PC-3 (cell line): ENCODE measurements at places on chromosomes 4 and X. TPM values are rescaled to one million over a fixed set of nuclear protein-coding genes. Genes with fewer than 3 reads are reported as not detected.

The NDST3 gene
- 0.04 and 0.17 TPM in 2 replicates for total RNA-seq

The SERPINA7 gene
- total RNA-seq, result not detected in 2 replicates

The PKD2 gene
- total RNA-seq, result 12.9 and 14.9 TPM in 2 replicates

The TASL gene
- total RNA-seq, result not detected in 2 replicates

The TLR1 gene
- 0.40 and 0.47 TPM in 2 replicates for total RNA-seq

The BLOC1S4 gene
- total RNA-seq, result 14.0 and 19.9 TPM in 2 replicates

The SMIM31 gene
- not detected in 2 replicates for total RNA-seq

The CENPVL3 gene
- not detected in 2 replicates for total RNA-seq

The PPP2R2C gene
- total RNA-seq, result 7.0 and 9.5 TPM in 2 replicates
